Activated CD4-positive, alpha-beta T cell treated with anti-CD3 and anti-CD28 coated beads, Interleukin-10, Interleukin-2, amounts not matched to agents 100 ng/mL and 50 ng/mL, durations not matched to agents 16 hours and 8 hours (primary cell): ENCODE measurements at places on chromosomes 7 and 10.

DNA sequence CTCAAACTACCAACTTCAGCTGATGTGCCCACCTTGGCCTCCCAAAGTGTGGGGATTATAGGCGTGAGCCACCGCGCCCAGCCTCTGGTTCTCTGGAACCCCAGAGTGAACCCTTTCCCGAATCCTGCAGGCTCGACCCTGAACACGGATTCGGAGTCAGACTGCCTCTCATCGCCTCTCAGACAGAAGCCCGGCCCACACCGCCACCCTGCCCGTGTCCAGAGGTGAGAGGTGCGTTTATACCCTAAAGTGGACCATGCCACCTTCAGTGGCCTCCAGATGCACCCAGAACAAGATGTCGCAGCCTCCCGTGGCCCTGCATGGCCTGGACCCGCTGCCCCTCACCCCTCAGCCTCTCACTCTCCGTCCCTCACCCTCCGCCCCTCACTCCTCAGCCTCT lies 64.9 kb upstream of the GNA12 start:
- no peak for DNase-seq

DNA sequence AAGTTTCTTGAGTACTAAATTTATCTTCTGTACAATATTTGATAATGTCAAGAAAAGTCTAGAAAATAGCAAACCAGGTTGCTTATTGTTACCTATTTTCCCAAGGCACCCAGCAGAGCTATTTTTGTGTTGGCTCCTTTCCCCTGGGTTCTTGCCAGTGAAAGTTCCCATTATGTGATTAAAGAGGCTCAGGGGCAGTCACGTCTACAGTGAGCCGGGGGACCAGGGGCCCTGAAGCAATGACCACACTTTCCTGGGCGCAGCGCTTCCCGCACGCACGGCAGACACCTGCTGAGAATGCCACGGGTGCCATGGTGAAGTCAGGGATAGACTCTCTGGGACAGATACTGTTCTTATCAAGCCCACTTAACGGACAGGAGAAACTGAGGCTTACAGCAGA lies 10.4 kb upstream of the CNPY1 start:
- DNase-seq, result no peak

DNA sequence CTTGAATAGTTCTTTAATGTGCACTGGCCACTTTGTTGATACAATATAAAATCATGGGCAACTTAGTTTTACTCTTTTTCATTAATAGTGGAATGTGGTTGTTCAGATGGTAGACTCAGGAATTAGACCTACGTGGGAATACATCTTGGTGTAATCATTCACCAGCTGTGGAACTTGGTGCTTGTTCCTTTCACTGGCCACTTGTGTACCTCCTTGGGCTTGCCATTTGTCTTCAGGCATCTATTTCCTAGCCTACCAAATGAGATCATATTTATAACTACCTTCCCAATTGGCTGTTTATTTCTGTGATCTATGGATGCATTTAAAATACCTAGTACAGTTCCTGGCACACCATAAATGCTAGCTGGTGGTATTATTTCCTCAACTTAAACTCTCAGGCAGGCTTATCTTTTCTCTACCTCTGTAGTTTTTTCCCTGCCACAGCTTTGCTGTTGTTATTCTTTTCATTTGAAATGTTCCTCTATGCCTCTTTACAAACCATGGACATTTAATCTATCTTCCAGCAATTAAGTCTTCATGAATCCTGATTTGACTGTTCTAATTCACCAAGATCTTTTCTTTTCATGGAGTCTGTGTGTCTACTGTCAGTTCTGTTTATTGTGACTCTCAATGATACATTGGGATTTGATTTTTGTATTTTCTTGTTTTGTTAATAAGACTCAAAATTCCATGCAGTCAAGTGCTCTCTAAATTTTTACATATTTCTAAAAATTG lies 113.0 kb downstream of the ADAM22 start:
- no peak for DNase-seq

- DNase-seq, result no peak
Measured at GRCh38 chr10:72687035-72687434, 4.9 kb upstream of the MCU start.

DNA sequence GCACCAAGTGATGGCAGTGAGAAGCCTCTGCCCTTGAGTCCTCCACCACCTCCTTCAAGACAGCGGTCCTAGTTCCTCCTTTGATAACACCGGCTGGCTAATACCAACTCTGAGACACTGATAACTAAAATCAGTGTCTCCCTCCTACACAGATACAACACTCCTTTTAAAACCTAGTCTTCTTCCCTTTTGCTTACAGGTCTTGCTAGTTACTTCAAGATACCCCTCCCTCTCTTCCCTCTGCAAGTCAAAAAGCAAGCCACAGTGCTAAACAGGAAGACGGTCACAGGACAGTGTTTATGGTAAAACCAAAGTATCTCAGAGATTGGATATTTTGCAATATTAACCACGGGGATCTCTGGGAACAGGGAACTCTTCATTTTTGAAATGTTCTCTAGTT lies 4.6 kb downstream of the AKR1B1 start:
- peak; percentile 48 for DNase-seq

- no peak for DNase-seq
Measured at GRCh38 chr10:11805792-11806191, 17.4 kb upstream of the PROSER2 start.

DNA sequence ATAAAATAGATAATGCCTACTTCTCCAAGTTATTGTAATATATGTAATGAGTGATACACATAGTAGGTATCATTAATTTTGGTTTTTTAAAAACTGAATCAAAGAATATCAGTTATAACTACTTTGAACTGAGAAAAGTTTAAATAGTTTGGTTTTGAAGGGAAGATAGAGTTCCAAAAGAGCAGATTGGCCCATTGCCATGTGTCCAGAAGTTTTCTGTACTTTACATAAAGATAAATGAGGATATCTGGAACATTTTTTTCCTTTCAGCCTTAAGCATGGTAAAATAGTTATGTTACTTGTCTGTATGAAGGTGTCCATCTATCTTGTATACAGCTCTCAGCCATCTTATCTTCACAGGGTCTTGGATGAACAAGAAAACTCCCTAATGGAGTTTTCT lies 97.9 kb upstream of the MXI1 start:
- DNase-seq, result no peak

- no peak for DNase-seq
Measured at GRCh38 chr10:131134001-131134576, 177.4 kb downstream of the TCERG1L start.

- DNase-seq, result peak; percentile 94
Measured at GRCh38 chr7:113118074-113118959, at the start of gene SMIM30. Gene SMIM30 (minus strand): TSS chr7:113118554. CDS start chr7:113117578, 976 bp downstream.

- no peak for DNase-seq
Measured at GRCh38 chr10:42646687-42647640, 8.6 kb upstream of the ZNF33B start.

GRCh38 chr10:101120520-101120883 lies 10.6 kb upstream of the TLX1 start:
- DNase-seq, result no peak

DNA sequence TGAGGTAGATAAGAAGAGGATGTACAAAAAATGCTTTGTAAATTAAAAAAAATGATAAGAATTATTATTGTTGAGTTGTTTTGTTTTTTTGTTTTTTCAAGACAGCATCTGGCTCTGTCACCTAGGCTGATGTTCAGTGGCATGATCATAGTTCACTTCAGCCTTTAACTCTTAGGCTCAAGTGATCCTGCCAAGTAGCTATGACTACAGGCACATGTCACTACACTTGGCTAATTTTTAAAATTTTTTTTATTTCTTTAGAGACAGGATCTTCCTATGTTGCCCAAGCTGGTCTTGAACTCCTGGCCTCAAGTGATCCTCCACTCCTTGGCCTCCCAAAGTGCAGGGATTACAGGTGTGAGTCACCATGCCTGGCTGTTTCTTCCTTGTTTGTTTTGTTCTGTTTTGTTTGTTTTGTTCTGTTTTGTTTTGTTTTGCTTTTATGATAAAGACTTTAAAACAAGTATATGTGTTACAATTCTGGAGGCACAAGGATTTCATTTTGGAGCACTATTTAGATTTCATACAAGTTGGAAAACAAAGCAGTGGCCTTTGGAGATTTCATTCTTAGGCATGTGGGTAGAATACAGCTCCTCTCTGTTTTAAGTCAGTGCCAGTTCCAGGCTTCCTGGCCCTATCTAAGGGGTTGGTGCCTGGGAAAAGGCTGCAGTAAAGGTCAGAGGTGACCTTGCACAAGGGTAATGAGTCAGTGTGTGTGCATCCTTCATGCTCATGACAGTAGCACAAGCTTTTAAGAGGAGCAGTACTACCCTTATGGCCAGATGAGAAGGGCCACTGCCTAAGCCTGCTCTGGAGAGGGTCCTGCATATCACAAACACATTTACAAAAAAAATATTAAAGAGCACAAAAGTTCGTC lies 17.9 kb downstream of the FGFBP3 start:
- no peak for DNase-seq

- DNase-seq, result no peak
Measured at GRCh38 chr7:91033574-91033973, 230.7 kb upstream of the FZD1 start.

DNA sequence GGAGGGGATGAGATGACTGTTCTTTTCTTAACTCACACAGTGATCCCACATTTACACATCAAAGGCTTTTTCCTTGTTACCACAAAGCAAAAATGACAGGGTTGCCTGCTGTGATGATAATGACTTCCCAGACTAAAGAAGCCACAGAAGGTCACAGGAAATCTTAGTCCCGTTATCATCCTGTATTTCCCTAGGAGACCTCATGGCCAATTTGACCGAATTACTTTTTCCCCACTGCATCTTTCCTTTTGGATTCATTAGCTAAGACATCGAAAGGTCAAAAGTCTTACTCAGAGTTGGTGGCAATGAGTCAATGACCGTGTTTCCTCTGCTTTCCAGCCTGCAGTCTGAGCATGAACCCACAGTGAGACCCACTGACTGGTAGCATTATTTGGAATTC lies 130.1 kb upstream of the INHBA start:
- DNase-seq, result no peak

DNA sequence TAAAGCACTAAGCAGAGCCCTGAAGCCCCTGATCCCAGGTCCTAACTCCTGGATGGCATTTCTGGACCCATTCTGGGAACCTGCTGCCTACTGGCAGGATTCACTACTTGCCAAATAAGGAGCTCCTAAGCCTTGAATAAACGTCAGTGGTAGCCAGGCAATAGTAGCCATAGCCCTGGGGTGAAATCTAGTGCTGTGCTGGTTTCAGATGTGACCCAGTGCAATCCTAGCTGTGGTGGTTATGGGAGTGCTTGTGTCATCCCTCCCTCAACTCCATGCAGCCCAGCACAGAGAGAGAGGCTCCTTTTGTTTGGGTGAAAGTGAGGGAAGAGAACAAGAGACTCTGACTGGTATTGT lies 43.7 kb downstream of the PCLO start:
- no peak for DNase-seq

DNA sequence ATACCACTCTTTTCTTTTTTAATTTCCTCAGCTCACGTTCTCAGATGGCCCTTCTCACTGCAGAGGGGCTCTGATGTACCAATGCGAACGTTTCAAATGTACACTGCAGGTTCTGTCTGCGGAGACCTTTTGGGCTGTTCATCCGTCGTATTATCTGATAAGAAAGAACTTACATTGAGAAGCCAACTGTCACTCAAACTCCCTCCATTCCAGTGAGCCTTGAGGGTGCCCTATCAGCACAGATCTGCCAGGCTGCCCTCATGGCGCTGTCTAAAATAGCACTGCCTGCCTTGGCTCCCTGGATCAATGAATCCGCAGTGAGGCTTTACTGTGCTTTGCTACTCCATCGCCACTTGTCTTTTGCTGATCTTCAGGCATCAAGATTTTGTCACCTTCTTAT lies 61.8 kb downstream of the ARL5B start:
- DNase-seq, result no peak

DNA sequence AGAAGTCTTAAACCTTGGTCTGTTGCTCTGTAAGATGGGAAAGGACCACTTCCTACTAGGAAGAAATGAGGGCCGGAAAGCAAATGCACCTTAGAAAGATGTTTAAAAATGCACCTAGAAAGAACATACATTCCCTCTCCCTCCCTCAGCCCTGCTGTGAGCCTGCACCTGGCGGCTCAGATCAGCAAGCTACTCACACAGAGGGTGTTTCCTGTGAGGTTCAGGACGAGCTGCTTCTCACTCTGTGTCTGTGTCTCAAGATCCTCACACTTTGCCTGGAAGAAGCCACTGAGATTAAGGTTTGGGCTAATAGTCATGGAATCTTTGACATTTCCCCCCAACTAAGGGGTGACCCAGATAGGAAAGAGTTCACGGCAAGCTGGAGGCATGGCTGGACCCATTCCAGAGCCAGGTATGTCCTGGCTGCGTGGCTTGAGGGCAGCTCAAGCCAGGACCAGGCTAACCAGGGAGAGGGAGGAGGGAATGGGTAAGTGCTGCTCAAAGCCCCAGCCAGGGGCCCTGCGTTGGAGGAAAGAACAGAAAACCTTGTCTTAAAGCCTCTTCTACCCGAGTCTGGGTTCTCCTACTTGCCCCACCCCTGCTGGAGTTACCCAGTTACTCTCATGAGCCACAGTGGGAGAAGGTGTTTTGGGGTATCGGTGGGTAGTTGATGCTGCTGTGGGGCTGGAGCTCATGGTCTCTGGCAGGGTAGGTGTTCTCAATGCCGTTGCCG lies 47.5 kb downstream of the PODXL start:
- DNase-seq, result no peak

GRCh38 chr7:10521306-10521705 lies 452.4 kb upstream of the PHF14 start:
- DNase-seq, result no peak

DNA sequence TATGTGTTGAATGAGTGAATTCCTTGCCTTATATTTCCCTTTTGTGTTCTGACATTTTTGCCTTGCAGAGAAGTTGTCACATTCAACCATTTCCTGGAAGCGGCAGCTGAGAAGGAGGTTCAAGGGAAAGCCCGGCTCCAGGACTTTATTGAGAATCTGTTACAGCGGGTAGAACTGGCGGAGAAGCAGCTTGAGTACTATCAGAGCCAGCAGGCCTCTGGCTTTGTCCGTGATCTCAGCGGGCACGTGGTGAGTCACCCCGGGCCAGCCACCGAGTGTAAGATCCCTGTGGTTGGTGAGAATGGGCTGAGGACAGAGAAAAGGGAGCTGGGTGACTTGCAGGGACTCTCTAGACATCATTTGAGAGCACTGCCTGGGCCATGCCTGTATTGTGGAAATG lies 14.2 kb downstream of the ZNF365 start:
- DNase-seq, result no peak

DNA sequence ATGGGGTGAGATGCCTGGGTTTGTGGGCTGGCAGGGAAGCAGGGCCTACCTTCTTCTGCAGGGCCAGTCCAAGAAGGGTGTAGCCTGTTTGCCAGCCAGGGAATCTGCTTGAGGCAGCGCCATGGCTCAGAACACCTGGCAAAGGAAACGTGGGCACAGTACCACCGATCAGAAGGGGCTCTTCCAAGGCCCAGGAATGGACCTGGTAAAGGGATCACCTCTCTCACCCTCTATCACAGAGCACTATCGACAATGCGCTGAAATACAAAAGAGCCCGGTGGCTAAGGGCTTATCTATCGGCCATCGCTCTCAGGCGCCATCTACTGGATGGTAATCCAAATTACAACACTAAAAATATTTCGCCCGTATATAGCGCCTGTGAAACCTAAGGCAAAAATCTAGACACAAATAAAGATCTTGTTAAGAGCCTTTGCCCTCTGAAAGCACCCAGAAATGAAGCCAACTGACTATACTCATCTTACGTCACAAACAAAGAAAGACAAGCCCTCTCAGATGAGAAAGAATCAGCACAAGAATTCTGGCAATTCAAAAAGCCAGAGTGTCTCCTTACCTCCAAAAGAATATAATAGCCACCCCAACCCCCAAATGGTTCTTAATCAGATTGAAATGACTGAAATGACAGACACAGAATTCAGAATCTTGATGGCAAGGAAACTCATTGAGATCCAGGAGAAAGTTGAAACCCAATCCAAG lies 217.8 kb upstream of the HPS1 start:
- DNase-seq, result peak; percentile 45

- no peak for DNase-seq
Measured at GRCh38 chr10:21791276-21791675, 212.3 kb downstream of the DNAJC1 start.
